NCI-H345 (cell line): ENCODE measurements at places on chromosomes 1 and 21.

DNA sequence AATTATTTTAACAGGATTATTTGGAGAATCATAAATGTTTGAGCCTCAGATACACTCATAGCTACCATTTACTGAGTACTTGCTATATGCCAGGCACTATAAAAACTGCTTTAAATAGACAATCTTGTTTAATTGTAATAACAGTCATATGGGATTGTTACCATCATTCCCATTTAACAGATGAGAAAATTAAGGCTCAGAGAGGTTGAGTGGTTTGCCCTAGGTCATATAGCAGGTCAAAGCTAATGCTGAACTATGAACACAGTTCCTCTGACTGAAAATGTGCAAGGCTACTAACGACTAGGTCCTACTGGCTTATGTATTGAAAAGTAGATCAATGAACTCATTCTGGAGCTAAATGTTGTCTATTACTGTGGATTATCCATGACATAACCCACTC, 63.4 kb downstream of the DDR2 start:
- DNase-seq = no peak

DNA sequence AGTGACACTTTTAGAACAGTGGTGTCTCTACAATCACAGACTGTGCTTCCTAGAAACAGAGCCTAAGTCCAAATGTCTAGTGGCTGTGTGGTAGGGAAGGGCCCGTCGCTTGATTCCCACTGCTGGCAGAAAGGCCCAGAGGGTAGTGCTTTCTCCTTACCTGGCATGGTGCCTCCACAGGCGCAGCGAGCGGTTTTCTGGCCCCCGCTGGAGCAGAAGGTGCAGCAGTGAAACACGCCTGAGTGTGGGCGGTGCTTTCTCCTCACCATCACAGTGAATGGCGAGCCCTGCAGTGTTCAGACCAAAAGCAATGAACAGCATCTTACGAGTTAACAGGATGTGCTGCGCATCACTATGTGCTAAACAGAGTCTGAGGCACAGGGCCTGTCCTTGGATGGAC, 8.3 kb downstream of the TRIM45 start:
- DNase-seq = no peak

- DNase-seq = no peak
Observed at GRCh38 chr21:41578716-41579115, 70.8 kb upstream of the TMPRSS2 start.

DNA sequence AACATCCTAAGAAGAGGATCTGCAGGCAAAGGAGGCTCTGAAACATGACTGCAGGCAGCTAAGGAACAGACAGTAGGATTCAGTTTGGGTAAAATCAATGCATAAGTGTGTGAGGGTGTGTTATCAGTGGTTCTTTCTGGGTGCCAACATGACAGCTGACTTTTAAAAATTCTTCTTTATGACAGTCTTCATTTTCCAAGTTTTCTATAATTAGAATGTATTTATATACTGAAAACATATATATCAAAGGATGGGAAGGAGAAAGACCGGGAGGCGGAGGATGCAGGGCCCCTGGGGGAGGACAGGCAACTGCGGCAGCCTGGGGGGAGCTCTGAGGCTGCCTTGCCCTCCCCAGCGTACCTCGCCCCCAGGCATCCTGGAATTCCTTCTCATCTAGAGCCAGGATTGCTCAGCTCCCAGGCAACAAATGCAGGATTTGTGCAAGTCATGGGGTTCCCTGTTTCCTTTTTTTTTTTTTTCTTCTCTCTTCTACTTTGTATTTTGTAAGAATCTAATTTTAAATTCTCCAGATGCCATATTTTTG, 104.8 kb downstream of the CSMD2 start:
- DNase-seq = no peak

- no peak for DNase-seq
Observed at GRCh38 chr21:44092211-44092610, 15.0 kb upstream of the PWP2 start.

GRCh38 chr1:116357487-116357886, 15.6 kb upstream of the ATP1A1 start:
- no peak for DNase-seq

- DNase-seq = no peak
Observed at GRCh38 chr1:41610361-41610760, 125.9 kb upstream of the EDN2 start.

DNA sequence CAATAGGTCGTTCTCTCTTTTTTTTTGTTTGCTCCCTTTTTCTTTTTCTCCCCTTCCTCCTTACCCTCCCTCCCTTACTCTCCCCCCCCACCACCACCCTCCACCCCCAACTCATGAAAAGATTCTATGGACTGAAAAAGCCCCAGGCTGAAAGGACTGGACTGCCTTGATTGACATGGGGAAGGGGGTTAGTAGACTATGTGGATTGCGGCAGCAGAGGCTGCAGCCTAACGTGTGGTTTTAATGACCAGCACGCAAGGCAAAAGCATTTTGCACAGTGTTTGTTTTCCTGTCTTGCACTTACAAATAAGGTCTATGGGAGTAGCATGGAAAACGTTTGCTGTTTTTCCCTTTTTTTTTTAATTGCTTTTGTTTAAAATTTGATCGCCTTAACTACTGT, 5.5 kb downstream of the ZBTB18 start:
- DNase-seq = no peak

GRCh38 chr1:206001476-206001888, 1.7 kb downstream of the RAB7B start:
- DNase-seq = no peak

GRCh38 chr1:109371341-109371739, 26.4 kb downstream of the SORT1 start:
- no peak for DNase-seq

GRCh38 chr1:12003762-12004161, 15.5 kb upstream of the MIIP start:
- DNase-seq = no peak

- DNase-seq = no peak
Observed at GRCh38 chr1:36511804-36512798, 29.4 kb upstream of the CSF3R start.

GRCh38 chr1:82386365-82387011, 585.8 kb downstream of the ADGRL2 start:
- no peak for DNase-seq

GRCh38 chr1:57518496-57518895, 94.6 kb upstream of the DAB1 start:
- no peak for DNase-seq
